ENCODE measurements at places on chromosomes 11 and 22.

DNA sequence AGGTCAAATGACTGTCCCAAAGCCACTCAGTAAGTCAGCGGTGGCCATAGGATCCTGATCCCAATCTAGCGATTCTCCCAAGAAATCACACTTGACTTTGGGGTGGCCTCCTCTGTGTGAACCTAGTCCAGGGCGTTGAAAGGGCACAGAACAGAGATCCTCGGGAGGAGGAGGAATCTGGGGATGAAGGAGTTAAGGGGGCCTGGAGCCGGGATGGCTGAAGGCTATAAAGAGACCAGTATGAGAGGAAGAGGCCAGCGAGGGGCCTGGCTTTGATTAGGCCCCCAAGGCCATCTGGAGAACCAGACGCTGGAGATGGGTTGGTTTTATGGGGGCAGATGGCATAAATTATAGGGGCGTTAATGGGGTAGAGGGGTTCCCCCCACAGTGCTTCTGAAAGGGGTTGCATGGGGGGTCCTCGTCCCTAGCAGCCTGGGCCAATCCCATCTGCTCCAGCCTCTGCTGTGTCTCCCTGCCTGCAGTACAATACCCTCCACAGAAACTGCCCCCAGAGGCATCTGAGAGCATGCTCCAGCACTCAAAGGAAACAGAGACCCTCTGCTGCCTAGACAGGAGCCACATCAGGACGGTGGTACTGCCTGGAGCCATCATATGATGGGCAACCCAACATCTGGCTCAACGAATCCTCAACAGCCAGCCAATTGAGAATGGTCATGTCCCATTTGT, 35.2 kb upstream of the TRIM29 start:
- no peak for DNase-seq

GRCh38 chr11:48261600-48261999, 2.1 kb upstream of the OR4X1 start:
- DNase-seq: no peak

GRCh38 chr22:28139516-28139915, 220.5 kb upstream of the PITPNB start:
- DNase-seq: no peak

DNA sequence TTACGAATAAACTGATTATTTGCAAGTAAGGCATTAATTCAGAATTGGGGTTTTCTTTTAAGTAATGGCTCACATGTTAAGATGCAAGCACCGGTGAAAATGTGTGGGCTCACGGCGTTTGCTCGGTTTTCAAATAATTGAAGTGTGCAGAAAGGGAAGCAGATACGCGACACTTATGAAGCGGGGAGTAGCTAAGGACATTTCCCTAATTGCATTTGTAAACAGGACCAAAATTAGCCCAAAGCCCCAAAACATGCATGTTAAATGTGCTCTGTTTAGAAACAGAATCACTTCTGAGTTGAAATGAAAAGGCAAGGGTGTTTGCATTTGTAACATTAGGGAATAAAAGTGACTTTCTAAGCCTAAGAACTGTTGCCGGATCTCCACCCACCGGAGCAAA, 61.3 kb downstream of the ELFN2 start:
- DNase-seq: no peak
